ENCODE measurements at places on chromosomes 12 and 14. TPM values are rescaled to one million over a fixed set of nuclear protein-coding genes. Genes with fewer than 3 reads are reported as not detected.

The OTOGL gene
- total RNA-seq = 0.27 TPM

The RPGRIP1 gene
- total RNA-seq = 0.30 TPM

The OAS1 gene
- 4.8 TPM for total RNA-seq

The KRT80 gene
- not detected for total RNA-seq

The MYF5 gene
- not detected for total RNA-seq

The ANO2 gene
- total RNA-seq = 13.0 TPM

The MORN3 gene
- total RNA-seq = not detected

The KRT76 gene
- not detected for total RNA-seq

The CCND2 gene
- 283 TPM for total RNA-seq

- DNase-seq = no peak
Measured at GRCh38 chr14:77278461-77279230, 7.6 kb upstream of the NGB start.

DNA sequence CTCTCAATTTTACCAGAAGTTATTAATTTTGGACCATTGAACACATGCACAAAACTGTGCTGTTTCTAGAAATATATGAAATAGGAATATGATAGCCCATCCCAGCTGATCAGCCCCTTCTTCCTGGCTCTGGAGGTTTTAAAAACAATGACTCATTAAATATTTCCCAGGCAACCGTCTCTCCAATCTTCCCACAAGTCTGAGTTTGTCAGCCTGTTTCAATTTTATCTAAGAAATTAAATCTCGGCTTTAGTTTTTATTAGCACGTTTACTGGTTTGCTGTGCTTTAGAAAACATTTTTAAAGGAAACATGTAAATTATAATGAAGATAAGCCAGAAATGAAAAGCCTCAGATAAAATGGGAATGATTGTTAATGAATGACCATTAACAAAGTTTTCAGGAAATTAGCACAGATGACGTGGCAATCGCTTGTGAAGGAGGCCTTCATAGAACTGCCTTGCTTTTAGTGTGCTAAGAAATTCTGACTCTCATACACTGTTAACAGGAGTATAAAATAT lies 89.3 kb upstream of the RAP1B start:
- no peak for DNase-seq

- DNase-seq = no peak
Measured at GRCh38 chr12:120500581-120500980, 4.7 kb downstream of the DYNLL1 start.

GRCh38 chr12:90071996-90072395 lies 363.4 kb upstream of the ATP2B1 start:
- no peak for DNase-seq

GRCh38 chr12:69884386-69884785 lies 59.4 kb downstream of the MYRFL start:
- DNase-seq = no peak

DNA sequence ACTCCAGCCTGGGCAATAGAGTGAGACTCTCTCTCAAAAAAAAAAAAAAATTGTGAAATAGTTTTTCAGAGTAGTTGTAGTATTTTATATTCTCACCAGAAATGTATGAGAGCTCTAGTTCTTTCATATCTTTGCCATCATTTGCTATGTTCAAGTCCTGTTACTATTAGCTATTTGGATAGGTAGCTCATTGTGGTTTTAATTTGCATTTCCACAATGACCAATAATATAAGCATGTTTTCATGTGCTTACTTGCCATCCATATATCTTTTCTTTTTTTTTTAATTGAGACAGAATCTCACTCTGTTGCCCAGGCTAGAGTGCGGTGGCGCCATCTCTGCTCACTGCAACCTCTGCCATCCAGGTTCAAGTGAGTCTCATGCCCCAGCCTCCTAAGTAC lies 8.4 kb upstream of the RIPK3 start:
- no peak for DNase-seq

DNA sequence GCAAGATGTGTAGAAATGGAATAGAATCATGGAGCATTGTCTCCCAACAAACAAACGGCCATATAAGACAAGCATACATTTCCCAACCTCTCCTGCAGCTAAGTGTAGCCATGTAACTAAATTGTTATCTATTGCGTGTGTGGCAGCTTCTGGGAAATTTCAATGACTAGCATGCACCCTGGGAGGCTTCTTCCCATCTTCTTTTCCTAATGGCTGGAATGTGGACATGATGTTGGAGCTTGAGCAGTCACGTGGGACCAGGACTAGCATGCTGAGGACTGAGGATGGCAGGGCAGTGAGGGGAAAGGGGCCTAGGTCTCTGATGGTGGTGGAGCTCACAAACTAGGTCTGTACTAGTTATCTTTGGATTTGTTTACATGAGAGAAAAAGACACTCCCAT lies 21.7 kb upstream of the CTDSP2 start:
- no peak for DNase-seq

DNA sequence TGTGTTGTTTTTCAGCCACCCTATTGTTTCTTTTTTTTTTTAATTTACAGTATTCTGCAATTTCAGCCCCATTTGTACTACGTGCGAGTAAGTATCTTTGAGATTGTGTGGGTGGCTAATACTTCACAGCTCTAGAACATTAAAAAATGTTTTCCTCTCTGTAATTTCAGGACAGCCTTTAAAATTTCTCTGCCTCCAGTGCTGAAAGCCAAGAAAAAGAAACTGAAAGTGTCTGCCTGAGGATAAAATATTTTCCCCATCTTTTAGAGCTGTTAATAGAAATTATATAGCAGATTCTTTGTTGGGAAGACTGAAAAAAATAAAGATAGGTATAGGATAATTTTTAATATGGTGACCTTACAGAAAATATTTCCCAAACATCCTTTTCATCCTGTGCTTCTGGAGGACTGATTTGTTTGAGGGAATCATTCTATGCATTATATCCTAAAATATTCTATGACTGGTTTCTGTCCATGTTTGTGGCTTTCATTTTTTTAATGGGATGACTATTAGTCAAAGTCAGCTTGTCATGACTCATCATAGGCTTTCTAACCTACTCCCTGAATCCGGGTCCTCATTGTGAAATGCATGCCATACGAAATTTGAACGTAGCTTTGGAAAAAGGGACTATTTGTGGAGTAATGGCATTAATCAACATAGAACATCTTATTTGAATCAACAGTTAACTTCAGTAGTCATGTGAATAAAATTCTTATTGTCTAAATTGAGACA lies 10.8 kb upstream of the TCTN2 start:
- no peak for DNase-seq

- no peak for DNase-seq
Measured at GRCh38 chr12:110074089-110074488, 25.8 kb upstream of the C12orf76 start.

- peak; percentile 38 for DNase-seq
Measured at GRCh38 chr14:63438065-63438757, 105.0 kb downstream of the PPP2R5E start.

- DNase-seq = no peak
Measured at GRCh38 chr12:7064516-7064915, 4.0 kb downstream of the C1S start.

GRCh38 chr14:34356264-34356654 lies 105.8 kb downstream of the SPTSSA start:
- no peak for DNase-seq

GRCh38 chr14:53547593-53547992 lies 394.5 kb upstream of the DDHD1 start:
- DNase-seq = no peak

- DNase-seq = no peak
Measured at GRCh38 chr12:12891881-12892355, 556 bp downstream of the GPRC5A start.

DNA sequence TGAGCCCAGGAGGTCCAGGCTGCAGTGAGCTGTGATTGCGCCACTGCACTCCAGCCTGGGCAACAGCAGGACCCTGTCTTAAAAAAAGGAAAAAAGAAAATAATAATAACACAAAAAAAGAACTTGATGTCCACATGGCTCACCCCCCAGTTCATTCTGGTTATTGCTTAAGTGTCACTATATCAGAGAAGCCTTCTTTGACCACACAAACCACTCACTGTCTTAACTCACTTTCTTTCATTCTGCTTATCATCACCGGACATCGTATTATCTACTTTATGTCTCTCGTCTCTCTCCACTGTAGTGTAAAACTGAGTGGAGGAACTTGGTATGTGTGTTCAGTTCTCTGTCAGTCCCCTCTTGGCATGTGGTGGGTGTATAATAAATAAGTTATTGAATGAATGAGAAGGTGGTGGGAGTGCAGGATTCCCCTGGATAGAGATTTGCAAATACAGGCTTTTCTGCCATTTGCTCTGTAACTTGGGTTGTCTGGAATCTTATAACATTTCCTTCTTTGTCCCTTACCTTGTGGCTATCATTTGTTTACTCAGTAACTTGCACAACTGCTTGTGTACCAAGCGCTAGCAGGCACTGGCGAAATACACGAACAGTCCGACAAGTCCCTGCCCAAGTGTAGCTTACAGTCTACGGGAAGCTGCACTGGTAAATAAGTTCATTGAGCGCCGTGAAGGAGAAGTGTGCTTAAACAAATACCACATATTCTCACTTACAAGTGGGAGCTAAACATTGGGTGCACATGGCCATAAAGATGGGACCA lies 86.6 kb upstream of the TRAF3 start:
- DNase-seq = no peak

DNA sequence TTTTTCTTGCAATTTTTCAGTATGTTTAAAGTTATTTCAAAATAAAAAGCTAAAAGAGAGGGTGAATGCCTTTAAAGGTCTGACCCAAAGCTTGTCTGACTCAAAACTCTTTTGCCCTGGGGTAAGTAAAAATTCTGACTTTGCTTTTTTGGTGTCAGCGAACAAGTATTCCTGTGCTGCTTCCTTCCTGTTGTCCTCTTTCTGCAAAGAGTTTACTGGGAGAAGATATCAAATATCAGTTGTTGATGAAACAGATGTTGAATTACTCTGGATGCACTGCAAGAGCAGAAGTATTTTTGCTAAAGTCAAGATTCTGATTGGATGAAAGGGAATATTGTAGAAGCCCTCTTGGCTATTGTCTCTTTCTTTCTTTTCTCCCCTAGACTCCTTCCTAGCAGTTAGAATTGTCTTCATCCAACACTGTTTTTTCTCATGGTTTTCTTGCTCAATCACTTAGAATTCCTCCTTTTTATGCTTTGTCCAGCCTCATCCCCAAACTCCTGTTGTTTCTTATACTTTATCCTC lies 62.0 kb downstream of the DACT1 start:
- DNase-seq = no peak

- no peak for DNase-seq
Measured at GRCh38 chr14:19851365-19851764, 23.6 kb upstream of the OR4K2 start.

- no peak for DNase-seq
Measured at GRCh38 chr12:49789992-49790391, 38.2 kb downstream of the NCKAP5L start.

DNA sequence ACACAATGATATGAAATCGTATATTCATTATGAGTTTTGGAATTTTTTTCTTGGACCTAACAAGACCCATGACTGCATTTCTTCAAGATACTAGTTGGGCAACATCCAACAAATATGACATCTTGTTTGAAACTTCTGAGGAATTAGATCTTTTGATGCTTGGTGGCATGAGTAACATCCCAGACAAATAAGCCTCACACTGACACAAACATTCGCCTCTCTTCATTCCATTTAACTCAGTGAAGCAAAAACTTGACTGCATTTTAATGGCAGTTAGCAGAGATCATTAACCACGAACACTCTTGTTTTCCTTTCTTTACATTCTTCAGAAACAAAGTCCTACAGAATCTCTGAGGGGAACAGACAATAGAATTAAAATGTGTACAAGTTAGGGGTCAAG lies 758.3 kb downstream of the C12orf50 start:
- no peak for DNase-seq

DNA sequence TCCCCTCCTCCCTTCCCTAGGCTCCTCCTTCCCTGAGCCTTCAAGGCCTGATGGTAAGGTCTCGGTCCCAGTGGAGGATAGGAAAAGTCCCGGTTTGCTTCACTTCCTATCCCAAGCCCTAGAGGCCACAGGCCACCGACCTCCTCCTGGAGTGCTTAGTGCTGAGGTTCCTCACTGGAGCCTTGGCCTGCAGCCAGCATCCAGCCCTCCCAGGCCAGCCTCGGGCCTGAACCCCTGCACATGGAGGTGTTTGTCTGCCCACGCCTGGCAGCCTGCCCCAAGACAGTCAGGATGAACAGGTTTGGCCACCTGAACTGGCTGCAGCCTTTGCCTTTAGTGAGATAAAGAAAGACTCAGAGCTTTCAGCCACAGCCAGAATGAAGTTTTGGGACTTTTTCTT lies 15.8 kb upstream of the KRT7 start:
- DNase-seq = peak; percentile 65

DNA sequence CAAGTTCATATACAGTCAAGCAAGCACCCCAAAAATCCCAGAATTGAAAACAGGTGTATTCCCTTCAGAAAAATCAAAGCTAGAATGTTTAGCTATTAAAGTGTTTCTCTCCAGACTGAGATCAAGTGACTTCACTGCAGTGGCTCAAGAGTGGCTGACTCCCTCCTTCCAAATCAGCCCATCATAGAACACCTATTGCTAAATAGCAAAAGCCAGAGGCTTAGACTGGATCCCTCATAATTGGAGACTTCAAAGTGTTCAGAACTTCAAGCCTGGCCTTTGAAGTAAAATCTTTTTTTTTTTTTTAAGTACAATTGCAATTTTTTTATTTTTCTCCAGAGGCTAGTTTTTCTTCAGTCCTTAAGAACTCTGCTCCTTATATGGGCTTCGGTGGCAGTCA lies 50.0 kb upstream of the CERS5 start:
- DNase-seq = no peak

GRCh38 chr12:81450920-81451739 lies 308.0 kb downstream of the PPFIA2 start:
- no peak for DNase-seq

DNA sequence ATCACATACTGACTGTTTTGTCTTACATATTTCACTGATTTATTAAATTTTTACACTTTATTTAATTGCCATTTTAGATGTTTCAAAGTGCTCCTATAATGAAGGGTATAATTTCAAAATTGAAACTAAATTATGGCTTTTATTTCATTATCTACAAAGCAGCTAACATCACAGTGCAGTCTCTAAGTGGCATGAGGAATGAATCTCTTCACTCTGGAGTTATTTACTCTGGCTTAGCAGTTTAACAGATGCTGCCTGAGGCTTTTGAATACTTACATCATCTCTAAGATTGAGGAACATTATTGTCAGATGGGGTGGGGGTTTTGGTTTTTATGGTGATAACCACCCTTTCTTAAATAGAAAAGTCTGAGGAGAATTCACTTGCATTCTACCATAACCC lies 386.4 kb downstream of the TRHDE start:
- DNase-seq = no peak

- DNase-seq = no peak
Measured at GRCh38 chr12:108141600-108142130, 12.6 kb downstream of the WSCD2 start.

GRCh38 chr12:114319422-114319821 lies 86.5 kb downstream of the TBX5 start:
- no peak for DNase-seq
